CD4-positive, alpha-beta T cell treated with Interferon alpha-2 for 1 hour (primary cell): ENCODE measurements at places on chromosomes 4 and X.
A peak's percentile ranks its signal among the peaks of the same experiment; 100 is the strongest.

DNA sequence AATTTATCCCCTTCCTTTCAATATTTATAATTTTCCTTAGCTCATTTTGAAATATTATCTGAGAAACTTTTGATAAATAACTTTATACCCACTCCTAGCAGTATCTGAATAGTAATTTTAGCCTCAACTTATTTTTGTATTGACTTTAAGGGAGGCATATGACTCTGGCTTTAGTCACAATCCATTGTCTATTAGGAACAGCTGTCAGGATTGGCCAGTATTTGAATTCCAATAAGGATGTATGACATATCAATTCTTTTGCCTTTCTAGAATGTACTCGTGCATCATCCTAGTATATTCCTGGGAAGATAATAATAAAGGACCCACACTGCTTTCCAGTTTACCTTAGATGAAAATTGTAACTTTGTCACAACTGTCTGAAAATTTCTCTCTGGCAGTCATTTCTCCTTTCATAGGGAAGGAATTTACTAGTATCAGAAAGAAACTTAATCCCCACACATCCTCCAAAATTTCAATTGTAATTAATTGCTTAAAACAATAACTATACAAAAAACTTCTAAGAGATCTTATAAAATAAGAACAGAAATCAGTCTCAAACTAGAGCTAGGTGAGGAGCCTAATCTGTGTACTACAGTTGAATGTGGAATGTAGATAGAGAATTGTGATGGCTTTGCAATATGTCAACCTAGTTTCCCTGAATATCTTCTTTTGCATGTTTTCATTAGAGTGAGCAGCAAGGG lies 121.0 kb upstream of the EPHA5 start:
- no peak for DNase-seq

- no peak for DNase-seq
Observed at GRCh38 chr4:126776361-126776760, 856.4 kb upstream of the INTU start.

DNA sequence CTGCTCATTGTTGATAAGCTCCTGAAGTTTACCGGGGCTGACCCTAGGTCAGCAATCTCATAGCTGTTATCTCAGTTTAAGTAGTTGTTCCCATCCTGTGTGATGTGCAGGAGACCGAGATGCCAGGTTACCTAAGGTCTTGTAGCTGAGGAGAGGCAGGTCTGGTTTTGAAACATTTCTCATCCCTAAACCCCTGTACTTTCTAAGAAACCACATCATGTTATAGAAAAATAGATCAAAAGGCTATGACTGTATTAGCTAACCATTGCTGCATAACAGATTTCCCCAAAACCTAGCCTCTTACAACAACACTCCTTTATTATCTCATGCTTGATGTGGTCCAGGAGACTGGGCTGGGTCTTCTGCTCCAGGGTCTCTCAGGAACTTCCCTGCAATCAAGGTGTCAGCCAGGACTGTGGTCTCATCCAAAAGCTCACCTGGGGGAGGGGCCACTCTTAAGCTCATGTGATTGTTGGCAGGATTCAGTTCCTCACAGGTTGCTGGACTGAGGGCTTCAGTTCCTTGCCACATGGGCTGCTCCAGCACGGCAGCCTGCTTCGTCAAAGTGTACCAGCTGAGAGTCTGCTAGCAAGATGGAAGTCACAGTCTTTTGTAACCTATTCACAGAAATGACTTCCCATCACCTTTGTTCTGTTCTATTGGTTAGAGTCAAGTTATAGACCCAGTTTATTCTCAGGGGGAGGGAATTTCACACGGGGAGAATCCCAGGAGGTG lies 60.9 kb upstream of the CLCN4 start:
- DNase-seq, result no peak

DNA sequence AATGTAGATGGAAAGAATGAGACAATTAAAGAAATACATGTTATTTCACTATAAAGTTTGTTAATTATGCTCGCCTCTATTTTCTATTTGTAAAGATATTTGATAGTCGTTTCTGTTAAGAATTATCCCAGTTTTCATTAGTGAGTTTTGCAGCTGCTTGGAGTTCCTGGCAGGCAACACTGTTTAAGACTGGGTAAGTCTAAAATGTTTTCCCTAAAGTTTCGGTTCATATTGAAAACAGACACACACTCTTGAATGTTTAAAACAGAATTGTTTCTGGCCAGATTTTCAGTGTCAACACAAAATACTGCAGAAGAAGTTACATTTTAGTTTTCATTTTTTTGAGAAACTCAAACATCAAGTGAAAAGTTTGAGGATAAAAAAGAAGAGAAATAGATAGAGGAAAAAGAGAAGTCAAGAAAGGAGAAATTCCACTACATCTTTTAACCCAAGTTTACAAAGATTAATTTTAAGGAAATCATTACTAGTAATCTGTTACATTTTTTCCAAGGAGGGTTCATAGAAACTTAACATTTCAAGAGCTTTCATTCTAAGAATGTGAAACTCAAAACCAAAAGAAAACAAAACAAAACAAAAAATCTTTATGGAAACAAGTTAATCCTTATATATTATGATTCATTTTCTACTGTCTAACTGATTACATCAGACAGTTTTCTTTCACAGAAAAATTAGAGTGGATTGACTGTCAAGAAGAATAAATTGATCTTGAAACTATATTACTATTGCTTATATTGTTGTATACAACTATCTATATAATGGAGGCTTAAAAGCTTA lies 305.5 kb downstream of the FAT4 start:
- no peak for DNase-seq

- no peak for DNase-seq
Observed at GRCh38 chr4:74638001-74638400, 156.3 kb downstream of the BTC start.

- no peak for DNase-seq
Observed at GRCh38 chr4:112808001-112808400, 171.1 kb downstream of the LARP7 start.

- no peak for DNase-seq
Observed at GRCh38 chr4:11214281-11214680, 214.4 kb downstream of the HS3ST1 start.

DNA sequence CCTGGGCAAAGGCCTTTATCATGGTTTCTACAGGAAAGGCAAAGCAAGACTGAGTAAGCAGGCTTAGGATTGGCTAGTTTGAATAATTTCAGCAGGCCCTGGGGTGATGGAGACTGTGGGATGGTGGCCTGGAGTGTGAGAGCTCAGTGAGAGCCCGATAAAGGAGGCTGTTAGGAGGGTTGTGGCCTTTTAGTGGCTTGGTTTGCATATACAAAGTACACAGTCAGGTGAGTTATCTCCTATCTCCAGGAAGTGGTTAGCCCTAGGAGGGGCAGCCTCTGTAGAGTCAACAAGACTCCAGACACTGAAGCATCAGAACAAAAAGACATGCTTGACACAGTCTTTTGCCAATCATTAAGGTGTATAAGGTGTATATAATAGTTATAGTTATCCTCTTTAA lies 157.2 kb downstream of the CFAP299 start:
- DNase-seq, result peak; percentile 54

DNA sequence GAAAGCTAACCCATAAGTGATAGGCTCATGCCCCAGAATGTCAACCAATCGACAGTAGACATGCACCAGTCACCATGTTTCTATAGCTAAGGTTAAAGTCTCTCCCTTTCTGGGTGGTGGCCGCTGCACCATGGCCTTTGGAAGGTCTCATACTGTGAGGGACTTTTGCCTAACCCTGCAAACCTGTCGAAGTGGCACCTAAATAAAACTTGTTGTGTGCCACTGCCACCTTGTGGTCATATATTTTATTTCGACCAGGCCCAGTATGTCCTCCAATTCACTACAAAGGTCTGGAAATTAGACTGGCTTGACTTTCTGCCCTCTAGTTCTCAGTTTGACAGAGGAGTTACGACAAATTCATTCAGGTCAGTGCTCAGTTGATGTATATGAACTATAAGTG lies 163.1 kb downstream of the SMARCA1 start:
- peak; percentile 10 for DNase-seq

DNA sequence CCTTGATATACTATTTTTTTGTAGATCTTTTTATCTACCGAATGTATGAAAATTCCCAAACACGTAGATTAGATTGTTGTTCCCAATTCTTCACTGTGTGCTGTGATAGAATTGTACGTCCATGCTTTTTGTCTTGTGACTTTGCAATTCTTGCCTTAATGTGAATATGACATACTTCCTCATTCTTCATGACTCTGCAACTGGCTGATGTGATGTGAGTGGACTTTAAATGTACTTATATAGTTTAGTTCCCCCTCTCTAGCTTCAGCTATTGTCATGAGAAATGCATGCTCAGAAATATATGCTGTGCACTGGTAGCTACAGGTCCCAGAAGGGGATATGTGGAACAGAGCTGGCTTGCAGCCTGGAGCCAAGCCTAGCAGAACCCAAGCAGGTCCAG lies 89.4 kb downstream of the FTHL17 start:
- no peak for DNase-seq

DNA sequence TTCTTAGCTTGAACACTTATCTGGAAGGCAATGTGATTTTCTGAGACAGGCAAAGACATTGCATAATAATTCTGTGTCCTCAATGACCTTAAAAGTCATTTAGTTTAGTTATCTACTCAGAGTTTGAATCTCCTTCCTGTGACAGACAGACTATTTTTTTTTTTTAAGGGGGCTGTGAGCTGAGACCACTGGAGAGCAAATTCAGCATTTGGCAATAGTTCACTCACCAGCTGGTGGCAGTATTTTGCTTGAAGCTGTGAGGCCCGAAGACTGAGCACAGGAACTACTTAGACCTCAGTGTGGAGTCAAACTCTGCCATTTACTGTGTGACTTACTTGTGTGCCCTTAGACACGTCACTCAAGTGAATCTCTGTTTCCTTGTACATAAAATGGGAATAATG lies 22.9 kb upstream of the CPE start:
- no peak for DNase-seq

- DNase-seq, result no peak
Observed at GRCh38 chrX:11688201-11688600, 22.5 kb upstream of the ARHGAP6 start.

GRCh38 chr4:128379860-128380259 lies 92.2 kb upstream of the PGRMC2 start:
- DNase-seq, result no peak

- no peak for DNase-seq
Observed at GRCh38 chr4:152479428-152480026, 56.4 kb downstream of the FBXW7 start.

- DNase-seq, result no peak
Observed at GRCh38 chr4:54230484-54231418, 1.7 kb downstream of the PDGFRA start.

DNA sequence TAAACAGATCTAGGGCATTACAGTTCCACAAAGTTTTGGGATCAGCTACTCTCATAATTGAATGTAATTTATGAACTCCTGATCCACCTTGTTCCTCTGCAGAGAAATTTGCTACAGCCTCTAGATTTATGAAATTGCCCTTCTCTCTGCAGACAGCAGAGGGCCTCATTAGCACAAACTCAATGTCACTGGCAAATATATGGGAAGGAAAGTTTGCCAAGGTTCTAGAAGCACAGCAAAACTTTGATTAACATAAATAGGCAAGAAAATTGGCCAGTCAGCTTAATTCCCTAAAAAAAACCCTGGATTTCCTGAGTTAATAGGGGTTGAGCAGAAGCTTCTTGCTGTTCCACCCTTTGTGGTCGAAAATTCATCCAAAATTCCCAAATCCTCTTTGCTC lies 31.5 kb downstream of the PRPS1 start:
- DNase-seq, result peak; percentile 57

GRCh38 chr4:183797011-183797444 lies 108.1 kb upstream of the STOX2 start:
- no peak for DNase-seq

DNA sequence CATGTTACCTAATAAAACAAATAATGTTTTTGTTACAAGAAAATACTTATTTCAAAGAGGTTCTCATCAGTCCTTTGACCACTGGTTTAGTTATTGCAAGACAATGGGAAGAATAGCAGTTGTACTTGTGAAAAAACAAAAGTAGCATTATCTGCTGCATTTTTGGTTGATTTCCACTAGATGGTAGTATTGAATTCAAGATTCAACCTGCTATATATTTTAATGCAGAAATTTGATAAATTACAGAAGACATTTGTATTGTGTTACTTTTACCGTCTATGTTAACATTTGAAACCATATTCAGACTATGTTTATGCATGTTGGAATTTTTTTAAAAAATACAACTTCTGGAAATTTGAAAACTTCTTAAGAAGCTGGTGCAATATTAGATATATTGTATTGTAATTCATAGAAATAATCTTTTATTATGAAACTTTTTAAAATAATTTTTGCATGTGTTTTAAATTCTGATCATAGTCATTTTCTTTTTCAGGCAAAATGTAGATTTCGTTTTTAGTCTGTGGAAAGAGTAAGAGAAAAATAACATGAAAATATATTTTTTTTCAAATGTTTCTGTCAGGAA lies 56.4 kb downstream of the SPCS3 start:
- no peak for DNase-seq

DNA sequence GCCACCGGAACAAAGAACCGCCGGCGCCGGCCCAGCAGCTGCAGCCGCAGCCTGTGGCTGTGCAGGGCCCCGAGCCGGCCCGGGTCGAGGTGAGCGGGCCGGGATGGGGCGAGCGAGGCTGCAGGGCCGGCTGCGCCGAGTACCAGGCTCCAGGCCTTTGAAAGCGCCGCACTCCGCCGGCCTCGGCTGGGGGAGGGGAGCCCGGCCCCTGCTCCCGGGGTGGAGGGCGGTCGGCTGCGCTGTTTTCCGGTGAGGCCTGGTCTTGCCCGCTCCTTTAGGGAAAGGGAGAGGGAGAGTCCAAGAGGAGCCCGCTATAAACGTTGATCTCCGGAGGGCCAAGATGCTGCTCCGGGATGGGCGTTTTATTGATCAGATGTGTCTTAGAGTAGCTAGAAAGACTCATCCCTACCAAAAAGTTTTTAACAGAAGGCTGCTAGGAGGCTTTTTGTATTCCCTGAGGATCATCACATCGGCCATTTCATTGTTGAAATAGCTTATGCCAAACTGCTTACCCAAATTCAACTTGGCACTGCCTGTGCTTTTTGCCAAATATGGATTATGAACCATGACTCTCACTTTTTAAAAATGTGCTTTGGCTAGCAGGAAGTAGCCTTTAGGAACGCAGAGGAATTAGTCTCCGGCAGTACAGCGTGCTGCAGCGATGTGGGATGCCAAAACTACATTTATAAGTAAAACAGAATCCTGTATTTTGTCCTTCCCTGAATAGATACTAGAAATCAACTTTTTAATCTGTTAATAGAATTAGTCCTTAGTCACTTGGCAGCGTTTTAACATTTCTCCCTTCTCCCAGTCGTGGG lies 760 bp downstream of the TMEM165 start:
- DNase-seq, result no peak
